AG10803 (cell line): ENCODE measurements at places on chromosomes 3 and 15.

- no peak for DNase-seq
These were observed 68.7 kb downstream of the CCNL1 start for GRCh38 chr3:157091083-157091833.

- DNase-seq, result no peak
These were observed 39.9 kb upstream of the PIAS1 start for GRCh38 chr15:68014219-68014618.

- no peak for DNase-seq
These were observed 645 bp upstream of the SLITRK3 start for GRCh38 chr3:165196577-165197480.

DNA sequence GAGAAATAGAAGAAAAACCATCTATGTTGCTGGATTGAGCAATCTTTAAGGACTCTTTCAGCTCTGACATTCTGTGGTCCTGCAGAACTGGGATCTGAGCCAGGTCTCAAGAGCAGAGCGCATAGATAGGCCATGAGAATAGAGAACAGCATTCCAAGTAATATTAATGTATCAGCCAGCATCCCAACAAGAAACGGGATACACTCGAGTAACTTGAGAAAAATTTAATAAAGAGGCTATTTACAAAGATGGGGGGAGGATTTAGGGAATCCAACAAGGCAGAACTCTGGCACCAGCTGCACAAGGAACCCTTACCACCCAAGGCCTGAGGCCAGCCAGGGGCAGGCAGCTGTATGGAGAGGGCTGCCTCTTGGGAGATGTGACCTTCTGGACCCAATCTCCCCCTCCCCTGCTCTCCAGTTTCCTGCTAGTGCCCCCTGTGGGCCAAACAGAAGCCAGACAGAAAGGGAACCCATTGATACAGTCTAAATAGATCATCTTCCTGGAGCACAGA, 8.2 kb downstream of the TMOD2 start:
- DNase-seq, result peak; percentile 98

- no peak for DNase-seq
These were observed 242.8 kb downstream of the ZNF385D start for GRCh38 chr3:21508246-21508645.

GRCh38 chr3:36196058-36196457, 184.2 kb upstream of the STAC start:
- DNase-seq, result no peak

DNA sequence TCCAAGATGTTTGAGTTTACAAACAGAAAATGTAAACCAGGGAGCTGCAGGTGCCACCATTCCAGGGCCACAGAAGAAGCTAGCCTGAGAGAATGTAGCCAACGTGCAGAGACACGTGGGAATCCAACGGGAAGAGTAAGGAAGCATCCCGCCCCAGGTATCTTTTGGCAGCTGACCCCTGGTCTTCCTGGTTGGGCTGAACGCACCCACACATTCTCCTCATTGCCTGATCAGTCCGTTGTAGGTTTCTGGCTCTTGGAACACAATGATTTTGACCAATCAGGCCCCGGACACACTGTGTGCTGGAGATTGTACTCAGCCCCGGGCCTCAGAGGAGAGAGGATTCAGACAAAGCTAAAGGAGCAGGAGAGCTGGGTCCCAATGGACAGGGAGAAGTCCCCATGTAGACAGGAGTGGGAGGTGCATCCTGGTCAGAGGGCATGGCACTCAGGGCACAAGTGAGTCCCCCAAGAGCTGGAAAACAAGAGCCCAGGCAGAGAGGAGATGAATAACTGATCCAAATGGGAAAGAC, 102.3 kb downstream of the TPRA1 start:
- no peak for DNase-seq

- no peak for DNase-seq
These were observed 65.0 kb downstream of the SMARCC1 start for GRCh38 chr3:47716656-47717055.

DNA sequence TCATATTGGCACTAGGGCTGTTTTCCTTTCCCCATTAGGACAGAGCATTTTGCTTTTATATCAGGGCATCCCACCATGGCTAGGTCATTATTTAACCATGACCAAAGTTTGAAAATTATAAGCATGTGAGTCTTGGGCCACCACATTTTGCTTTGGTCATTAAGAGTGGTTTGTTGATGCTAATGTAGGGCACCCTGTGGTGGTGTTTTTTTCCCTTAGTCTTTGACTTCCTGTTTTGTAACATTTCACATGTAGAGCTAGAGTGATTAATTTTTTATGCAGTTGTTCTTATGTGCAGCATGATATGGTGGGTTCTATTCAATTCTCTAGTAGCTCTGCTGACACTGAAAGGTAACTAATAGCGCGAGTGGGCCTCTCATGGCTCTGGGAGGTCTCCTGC, 249.6 kb upstream of the ROBO1 start:
- no peak for DNase-seq

GRCh38 chr3:12490547-12490946, 6.3 kb downstream of the TSEN2 start:
- DNase-seq, result peak; percentile 58

DNA sequence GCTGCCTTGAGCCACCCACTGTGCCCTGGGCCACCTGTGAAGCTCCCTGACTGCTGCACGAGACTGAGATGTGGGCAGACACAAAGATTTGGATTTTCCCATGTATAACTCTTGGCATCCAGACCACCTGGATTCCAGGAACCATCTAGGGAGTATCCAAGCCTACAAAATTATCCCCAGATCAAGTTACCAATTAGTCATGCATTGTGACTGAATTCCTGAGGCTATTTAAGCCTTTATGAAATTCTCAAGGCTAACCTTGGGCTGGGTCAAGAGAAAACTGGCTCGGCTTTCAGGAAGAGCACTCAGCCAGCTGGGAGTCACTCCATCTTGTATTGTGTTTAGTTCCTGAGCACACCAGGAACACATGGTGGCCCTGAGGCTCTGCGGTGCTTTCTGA, 13.3 kb upstream of the ATP13A5 start:
- no peak for DNase-seq

- DNase-seq, result no peak
These were observed 72.8 kb downstream of the FNDC3B start for GRCh38 chr3:172112078-172112733.

GRCh38 chr15:74302821-74303359, 64.6 kb downstream of the CYP11A1 start:
- no peak for DNase-seq

DNA sequence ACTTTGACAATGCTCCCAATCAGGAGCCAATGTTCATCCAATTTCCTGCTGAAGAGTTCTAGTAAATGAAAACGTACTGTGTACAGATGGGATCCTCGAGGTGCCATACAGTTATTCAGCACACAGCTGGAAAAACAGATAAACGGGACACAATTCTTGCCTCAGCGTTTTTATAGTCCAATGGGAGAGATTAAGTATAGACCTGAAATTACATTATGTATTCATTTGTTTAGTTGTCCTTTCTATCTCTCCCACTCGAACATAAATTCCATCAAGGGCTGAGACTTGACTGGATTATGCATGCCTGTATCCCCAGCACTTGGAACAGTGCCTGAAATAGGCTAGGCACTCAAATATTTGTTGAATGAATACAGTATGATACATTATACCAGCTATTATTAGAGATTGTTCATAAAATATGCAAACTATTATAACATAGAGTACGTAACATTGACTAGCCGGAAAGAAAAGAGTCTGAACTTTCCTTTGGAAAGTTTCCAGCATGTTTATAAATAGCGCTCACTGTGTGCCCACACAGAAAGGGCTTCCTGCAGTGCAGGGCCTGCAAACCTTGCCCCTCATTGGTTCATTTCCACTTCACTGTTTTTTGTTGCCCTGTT, 27.4 kb upstream of the SNTN start:
- peak; percentile 96 for DNase-seq

DNA sequence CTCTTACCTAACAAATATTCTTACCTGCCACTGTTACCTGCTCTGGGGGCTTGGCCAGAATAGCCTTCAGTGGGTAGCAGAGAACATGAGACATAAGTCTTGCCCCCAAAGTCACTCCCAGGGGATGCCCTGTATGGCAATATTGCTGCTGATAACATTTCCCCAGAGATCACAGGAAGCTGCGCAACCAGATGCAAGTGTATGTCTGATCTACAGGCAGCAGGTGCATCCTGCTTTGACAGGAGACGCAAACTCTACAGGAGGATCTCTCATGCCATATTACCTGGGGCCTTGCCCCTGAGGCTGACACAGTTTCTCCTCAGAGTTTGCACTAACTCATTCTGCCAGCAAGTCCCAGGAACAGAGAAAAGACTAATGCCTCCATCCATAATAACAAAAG, 174.4 kb upstream of the LPP start:
- DNase-seq, result no peak

DNA sequence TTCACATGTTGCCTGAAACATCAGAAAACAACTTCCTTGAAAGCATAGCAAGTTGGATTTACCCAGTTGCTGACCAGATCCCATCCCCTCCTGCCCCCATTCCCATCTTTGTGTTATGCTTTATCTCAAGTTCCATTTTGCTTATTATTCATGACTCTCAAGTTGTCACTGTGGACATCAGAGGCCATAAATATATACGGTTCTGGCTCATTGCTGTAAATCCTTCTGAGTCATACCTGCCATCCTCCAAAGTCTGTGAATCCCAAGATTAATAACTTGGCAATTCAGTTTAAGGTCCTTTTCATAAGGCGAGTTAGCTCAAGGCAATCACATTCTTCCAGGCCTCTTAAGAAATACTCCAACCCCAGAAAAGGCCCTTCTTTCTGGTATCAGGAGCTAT, 126.2 kb upstream of the C2CD4B start:
- DNase-seq, result no peak

DNA sequence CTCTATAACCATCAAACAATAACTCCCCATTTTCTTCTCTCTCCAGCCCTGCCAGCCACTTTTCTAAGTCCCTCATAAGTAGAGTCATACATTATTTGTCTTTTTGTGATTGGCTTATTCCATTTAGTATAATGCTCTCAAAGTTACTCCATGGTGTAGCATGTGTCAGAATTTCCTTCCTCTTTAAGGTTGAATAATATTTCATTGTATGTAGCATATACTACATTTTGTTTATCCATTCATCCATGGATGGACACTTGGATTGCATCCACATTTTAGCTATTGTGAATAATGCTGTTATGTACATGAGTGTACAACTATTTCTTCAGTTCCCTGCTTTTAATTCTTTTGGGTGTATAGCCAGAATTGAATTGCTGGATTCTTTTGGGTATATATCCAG, 138.4 kb downstream of the ATG7 start:
- DNase-seq, result no peak

GRCh38 chr3:15023719-15024118, 41.4 kb downstream of the MRPS25 start:
- DNase-seq, result no peak

- DNase-seq, result no peak
These were observed 369 bp upstream of the U2SURP start for GRCh38 chr3:143001034-143001368.

DNA sequence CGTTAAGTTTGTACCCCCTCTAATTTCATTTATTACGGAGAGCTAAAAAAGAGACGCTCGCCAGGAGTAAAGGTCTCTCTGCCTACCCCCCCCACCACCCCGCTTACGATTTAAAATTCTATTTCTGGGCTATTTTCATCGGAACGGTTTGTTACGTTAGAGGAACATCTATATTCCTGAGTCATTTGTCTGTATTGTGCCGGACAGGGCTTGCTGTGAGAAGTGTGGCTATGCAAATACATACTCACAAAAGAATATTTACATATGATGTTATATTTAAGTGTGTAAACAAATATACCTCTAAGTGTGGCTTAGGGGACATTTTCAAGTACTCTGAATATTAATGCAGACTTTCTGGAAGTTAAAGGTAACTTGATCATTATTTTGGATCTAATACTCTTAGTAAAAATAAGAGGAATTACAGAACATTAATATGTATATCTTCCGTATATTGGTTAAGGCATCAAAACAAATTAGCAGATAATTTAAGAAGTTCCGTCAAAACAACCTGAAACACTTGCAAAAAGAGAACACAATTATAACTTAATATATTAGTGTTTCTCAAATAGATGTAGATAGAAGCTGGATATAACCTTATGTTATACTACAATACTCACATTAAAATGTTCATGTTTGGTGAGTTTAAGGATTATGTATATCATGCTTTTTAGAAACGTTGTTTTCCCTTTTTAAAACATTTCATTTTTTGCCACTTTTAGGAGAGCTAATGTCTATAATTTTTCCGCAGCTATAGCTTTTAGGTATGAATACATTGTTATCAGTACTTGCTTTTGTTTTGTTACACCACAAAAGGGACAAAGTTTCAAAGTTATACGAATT, 1.6 kb upstream of the SHOX2 start:
- DNase-seq, result no peak

DNA sequence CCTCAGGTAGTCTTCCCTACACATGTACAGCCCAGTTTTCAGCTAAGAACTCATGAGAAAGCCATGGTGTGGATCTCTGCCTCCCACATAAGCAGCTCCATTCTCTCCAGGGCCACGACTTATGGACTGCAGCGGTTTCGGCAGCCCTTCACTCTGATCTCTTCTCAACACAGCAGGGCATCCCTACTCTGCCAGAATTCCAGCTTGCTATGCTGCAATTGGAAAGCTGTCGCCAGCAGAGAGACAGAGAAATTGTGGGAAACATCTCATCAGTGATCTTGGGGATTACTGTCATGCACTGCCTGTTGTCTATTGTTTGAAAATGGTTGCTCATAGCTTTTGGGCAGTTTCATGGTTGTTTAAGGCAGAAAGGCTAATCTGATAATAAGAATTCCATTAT, 11.9 kb upstream of the BLM start:
- DNase-seq, result no peak

DNA sequence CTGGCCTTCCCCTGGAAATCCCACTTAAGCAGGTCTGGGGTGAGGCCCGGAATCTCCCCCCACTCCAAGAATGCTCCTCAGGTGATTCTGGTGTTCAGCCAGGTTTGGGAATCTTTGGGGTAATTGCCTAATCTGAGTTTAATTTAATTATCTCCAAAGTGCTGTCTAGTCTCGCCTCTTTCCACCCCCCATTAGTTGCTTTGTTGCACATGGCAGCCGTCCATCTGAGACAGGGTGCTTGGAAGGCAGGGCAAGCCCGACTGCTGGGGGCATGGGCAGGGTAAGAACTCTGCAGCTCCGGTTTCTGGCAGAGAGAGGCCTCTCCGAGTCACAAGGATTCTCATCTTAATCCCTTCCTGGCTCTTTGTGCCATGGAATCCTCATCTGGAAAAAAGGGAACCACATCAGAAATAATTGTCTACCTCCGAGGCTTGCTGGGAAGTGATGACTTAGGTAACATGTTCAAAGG, 15.0 kb downstream of the IL17RD start:
- DNase-seq, result no peak

DNA sequence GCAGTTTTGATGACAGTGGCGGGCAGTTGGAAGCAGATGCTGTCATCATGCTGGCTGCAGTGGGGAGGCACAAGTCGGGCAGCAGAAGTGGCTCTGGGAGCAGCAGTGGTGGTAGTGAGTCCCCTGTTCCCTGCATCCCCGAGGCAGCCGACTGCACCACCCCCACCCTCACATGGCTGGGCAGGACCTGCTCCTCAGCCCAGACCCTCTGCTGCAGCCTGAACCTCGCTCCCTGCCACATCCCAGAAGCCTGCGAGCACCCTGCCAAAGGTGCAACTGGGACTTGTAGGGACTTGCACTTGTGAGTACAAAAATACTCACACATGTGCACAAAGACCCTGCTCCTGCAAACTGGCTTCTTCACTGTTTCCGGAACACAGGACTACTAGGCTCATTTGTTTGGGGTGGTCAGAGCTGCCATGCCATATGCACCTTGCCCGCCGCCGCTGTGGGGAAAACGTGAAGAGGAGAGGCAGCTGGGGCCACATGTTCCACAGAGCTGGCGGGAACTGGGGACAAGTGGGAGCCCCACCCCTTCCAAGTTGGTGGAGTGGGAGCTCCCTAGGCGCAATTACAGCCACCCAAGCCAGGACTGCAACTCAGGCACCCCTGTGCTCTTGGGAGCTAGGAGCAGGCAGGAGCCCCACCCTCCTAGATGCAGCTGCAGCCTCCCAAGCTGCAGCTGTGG, 2.2 kb downstream of the JMJD7 start:
- no peak for DNase-seq
